ENCODE measurements at places on chromosomes 1 and 21. TPM values are rescaled to one million over a fixed set of nuclear protein-coding genes. Genes with fewer than 3 reads are reported as not detected.
A peak's percentile ranks its signal among the peaks of the same experiment; 100 is the strongest.

- no peak for DNase-seq
Measured at GRCh38 chr1:93347334-93347899, 1.7 kb downstream of the DR1 start.

DNA sequence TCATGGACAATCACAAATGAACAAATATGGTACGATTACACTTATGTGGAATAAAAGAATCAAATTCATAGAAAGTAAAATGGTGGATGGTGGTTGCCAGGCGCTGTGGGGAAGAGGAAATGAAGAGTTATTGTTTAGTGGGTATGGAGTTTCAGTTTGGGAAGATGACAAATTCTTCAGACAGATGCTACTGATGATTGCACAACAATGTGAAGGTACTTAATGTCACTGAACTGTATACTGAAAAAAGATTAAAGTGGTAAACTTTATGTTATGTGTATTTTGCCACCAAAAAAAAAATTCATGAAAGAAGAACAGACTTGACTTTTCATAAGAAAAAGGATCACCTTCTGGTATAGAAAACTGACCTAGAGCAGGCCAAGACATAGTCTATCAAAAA lies 745.6 kb upstream of the CXADR start:
- DNase-seq, result no peak

DNA sequence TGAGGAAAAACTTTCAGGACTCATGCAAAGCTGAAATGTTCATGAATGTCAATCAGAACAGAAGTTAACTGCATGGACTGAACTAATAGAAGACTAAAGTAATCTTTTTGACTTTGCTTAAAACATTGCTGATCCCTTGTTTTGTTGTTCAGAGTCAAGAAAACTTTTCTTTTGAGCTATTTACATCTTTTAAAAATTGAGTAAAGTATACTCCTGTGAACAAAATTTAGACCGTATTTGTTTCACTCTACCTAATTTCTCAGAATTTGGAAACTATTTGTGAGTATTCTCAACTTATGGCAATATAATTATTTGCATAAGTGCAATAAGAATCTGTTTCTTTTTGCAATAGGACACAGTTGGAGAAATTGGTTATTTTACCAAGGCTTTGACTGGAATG lies 41.1 kb downstream of the INPP5B start:
- DNase-seq, result no peak

GRCh38 chr1:184513966-184514365 lies 127.1 kb downstream of the C1orf21 start:
- DNase-seq, result no peak

- DNase-seq, result no peak
Measured at GRCh38 chr1:61152469-61153105, 70.2 kb downstream of the NFIA start.

GRCh38 chr1:2226525-2227345 lies 1.4 kb upstream of the SKI start:
- DNase-seq, result peak; percentile 46

GRCh38 chr1:36304521-36304920 lies 1.6 kb upstream of the SH3D21 start:
- peak; percentile 30 for DNase-seq

The BEST4 gene
- 6.1 TPM for polyA plus RNA-seq

The WDR3 gene
- polyA plus RNA-seq, result 23.8 TPM

The NCAM2 gene
- 7.7 TPM for polyA plus RNA-seq

The RNF223 gene
- 0.06 TPM for polyA plus RNA-seq
